ENCODE measurements at places on chromosomes 2 and 18. TPM values are rescaled to one million over a fixed set of nuclear protein-coding genes. Genes with fewer than 3 reads are reported as not detected.

GRCh38 chr2:54330162-54330925, 74.3 kb upstream of the TSPYL6 start:
- H3K4me3 ChIP-seq = peak overlapping the region; percentile 83
- no peaks in the 10 kb centered on the region for H3K27me3 ChIP-seq
- H3K4me1 ChIP-seq = peaks cover 5% of the 10 kb centered on the region
- H3K36me3 ChIP-seq = no peaks in the 10 kb centered on the region

Gene CCDC121
- 4.9 TPM for total RNA-seq

Gene NFATC1
- total RNA-seq = 26.3 TPM

DNA sequence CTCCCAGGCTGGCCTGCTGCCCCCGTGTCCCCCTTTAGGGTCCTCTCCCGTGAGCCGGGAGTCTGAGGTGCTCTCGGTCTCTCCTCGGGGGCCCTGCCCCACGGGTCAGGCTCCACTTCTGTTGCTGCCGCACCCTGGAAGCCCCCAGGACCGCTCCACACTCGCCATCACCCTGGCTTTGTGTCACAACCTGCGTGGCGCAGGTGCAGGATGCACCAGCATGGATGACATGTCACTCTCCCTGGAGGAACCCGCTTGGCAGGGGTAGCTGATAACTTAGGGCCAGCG, 10.8 kb upstream of the ARHGEF4 start:
- no peak overlapping the region for H3K27ac ChIP-seq
- peak; percentile 33 for DNase-seq
- H3K36me3 ChIP-seq = no peaks in the 10 kb centered on the region
- no peaks in the 10 kb centered on the region for H3K4me1 ChIP-seq
- H3K4me3 ChIP-seq = no peak overlapping the region

Gene CCBE1
- 2.9 TPM for total RNA-seq

Gene ERFE
- 1.6 TPM for total RNA-seq

DNA sequence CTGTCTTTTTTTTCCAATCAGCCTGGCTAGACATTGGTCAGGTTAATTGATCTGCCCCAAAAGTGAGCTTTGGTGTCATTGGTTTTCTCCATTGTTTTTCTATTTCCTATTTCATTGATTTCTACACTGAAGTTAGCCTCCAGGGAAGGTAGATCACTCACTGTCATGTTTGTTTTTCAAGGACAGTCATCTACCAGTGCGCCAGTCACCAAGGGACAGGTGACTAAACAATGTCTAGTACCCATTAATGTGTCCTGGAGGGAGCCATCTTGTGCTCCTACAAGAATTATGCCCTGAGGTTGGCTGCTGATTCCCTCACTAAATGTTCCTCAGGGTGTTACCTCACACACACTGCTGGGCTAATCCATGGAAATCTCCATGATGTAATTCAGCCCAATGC, 17.6 kb upstream of the USP40 start:
- no peak overlapping the region for H3K4me3 ChIP-seq
- no peaks in the 10 kb centered on the region for H3K4me1 ChIP-seq
- H3K36me3 ChIP-seq = no peaks in the 10 kb centered on the region
- no peak for DNase-seq
- no peaks in the 10 kb centered on the region for H3K27me3 ChIP-seq

- no peak overlapping the region for H3K4me3 ChIP-seq
- H3K4me1 ChIP-seq = no peaks in the 10 kb centered on the region
- H3K36me3 ChIP-seq = no peaks in the 10 kb centered on the region
- no peak overlapping the region for H3K27ac ChIP-seq
- DNase-seq = no peak
- no peaks in the 10 kb centered on the region for H3K27me3 ChIP-seq
Measured at GRCh38 chr2:143246815-143247744, 117.9 kb downstream of the ARHGAP15 start.

DNA sequence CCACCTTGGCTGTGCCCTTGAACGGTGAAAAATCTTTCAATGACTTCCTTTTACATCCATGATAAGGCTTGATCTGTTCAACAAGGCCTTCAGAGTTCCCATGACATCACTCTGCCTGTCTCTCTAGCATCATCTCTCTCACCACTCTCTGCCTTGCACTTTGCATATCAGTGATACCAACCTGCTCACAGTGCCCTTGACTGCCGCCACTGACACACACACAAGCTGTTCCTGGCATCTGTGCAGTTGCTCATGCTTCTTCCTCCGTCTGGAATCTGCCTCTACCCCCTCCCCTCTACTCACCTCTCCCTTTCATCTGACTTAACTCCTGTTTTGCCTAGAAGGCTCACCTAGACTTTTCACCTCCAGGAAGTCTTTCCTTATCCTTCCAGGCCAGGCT, 79.1 kb upstream of the SEC11C start:
- peak; percentile 9 for DNase-seq
- H3K27ac ChIP-seq = no peak overlapping the region
- H3K27me3 ChIP-seq = no peaks in the 10 kb centered on the region
- H3K4me1 ChIP-seq = no peaks in the 10 kb centered on the region
- no peak overlapping the region for H3K4me3 ChIP-seq
- H3K36me3 ChIP-seq = no peaks in the 10 kb centered on the region

- no peak overlapping the region for H3K4me3 ChIP-seq
- no peak for DNase-seq
- H3K27ac ChIP-seq = no peak overlapping the region
- H3K36me3 ChIP-seq = no peaks in the 10 kb centered on the region
- H3K4me1 ChIP-seq = no peaks in the 10 kb centered on the region
Measured at GRCh38 chr2:14746133-14746532, 113.6 kb downstream of the LRATD1 start.
